ENCODE measurements at places on chromosomes 6 and 20.

DNA sequence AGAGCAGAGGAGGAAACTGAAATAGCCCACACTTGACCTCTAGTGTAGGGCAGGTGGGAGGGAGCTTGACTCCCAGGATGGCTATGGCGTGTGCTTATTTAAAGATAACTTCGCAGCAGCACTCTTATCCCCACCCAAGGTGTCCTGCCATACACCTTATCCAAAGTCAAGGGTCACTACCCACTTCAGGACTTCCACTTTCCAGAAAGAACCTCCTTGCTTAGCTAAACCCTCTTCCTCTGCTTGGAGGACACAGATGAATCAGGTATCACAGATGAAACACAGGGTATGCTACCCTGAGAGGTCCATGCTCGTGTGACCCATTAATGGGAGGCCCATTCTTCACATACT, 2.3 kb downstream of the RIN2 start:
- peaks cover 6% of the 10 kb centered on the region for H3K4me1 ChIP-seq
- no peak for DNase-seq
- no peaks in the 10 kb centered on the region for H3K36me3 ChIP-seq
- H3K27me3 ChIP-seq = no peaks in the 10 kb centered on the region
- no peak overlapping the region for H3K4me3 ChIP-seq

DNA sequence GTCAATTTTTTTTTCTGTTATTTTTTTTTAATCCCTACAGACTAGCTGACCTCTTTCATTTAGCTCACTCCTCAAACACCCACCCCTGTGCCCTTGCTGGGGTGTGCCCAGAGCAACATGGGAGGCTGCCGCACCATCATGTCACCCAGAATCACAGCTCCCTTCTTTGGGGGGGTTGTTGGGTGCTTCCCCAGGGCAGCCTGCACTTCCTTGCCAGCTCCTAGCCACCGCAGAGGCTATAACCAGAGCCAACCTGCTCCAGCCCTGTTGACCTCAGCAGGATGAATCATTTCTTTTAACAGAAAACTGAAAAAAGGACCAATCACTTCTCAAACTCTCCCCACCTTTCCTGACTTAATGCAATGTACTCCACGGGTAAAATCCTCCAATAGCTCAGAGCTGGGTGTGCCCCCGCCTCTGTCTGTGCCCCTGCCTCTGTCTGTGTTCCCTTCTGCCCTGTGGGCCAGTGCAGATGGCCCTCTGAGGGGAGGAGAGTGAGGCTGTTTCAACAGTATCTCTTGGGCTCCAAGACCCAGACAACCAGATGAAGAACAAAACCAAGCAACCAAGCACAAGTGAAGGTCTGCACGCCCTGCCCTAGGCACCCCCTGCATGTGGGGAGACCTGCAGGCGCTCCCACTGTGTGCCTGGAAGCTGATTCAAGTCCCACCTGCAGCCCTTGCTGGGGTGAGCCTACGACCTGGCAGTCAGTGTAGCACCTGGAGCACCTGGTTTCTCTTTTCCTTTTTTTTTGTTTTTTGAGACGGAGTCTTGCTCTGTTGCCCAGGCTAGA, 67.7 kb downstream of the PYGB start:
- no peak for DNase-seq
- no peaks in the 10 kb centered on the region for H3K36me3 ChIP-seq
- H3K27ac ChIP-seq = no peak overlapping the region
- H3K4me1 ChIP-seq = peaks cover 16% of the 10 kb centered on the region
- H3K27me3 ChIP-seq = no peaks in the 10 kb centered on the region

GRCh38 chr20:17622086-17622850, 52.4 kb downstream of the DSTN start:
- no peak for DNase-seq
- peaks cover 31% of the 10 kb centered on the region for H3K36me3 ChIP-seq
- H3K27me3 ChIP-seq = no peaks in the 10 kb centered on the region
- H3K27ac ChIP-seq = no peak overlapping the region
- no peak overlapping the region for H3K4me3 ChIP-seq

- no peak overlapping the region for H3K27ac ChIP-seq
- H3K4me1 ChIP-seq = no peaks in the 10 kb centered on the region
- H3K36me3 ChIP-seq = no peaks in the 10 kb centered on the region
- DNase-seq = no peak
- no peak overlapping the region for H3K4me3 ChIP-seq
Measured at GRCh38 chr6:6962086-6962485, 145.7 kb upstream of the RREB1 start.

DNA sequence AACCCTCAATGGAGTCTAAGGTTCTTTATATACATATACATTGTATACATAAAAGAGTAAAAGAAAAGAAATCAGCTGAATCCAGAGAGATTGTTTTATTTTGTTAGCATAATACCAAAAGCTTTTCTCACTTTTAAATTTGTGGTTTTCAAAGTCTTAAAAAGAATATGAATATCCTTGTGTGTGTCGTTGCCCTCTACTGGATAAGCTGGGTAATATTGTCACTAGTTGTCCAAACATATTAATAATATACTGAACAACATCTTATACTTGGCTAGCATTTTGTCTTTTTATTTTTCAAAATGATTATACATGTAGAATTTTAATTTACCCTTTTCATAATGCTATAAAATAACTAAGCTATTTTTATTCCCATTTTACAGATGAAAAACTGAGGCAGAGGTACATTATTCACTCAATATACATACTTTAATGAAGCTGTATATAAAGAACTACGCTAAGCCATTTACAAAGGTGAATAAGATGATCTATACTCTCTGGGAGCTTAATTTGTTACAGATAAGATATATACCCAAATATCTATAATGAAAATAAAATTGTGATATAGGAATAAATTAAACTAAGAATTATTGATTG, 531.7 kb downstream of the TFAP2B start:
- no peak for DNase-seq
- H3K36me3 ChIP-seq = no peaks in the 10 kb centered on the region
- H3K27me3 ChIP-seq = no peaks in the 10 kb centered on the region

DNA sequence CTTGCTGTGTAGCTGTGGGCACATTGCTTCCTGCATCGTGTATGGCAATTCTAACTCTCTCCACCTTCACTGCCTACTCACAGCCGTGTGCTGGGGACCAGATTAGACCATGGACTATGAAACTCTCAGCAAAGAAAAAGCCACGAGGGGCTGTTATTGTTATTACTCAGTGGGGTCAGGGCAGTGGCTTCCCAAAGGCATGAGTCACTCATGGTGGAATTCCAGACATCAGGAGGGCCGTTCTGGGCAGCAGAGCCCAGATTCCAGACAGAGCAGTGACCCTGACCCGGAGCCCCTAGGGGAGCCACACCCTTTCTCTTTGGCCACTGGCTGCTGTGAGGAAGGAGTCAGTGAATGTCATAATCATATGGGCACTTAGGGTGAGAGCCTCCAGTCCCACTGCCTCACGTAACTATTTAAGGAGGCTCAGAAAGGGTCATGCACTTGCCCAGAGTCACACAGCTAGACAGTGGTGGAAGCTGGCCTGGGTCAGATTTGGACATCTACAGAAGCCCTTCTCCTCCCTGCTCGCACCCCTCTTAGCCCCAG, 22.2 kb upstream of the CCN5 start:
- peaks cover 18% of the 10 kb centered on the region for H3K4me1 ChIP-seq
- DNase-seq = peak; percentile 71
- no peak overlapping the region for H3K27ac ChIP-seq
- H3K27me3 ChIP-seq = 0 out of 2 replicates have a peak, but pooled peaks cover 4% of the 10 kb centered on the region
- peak overlapping the region; percentile 15 for H3K4me3 ChIP-seq
- H3K36me3 ChIP-seq = no peaks in the 10 kb centered on the region

DNA sequence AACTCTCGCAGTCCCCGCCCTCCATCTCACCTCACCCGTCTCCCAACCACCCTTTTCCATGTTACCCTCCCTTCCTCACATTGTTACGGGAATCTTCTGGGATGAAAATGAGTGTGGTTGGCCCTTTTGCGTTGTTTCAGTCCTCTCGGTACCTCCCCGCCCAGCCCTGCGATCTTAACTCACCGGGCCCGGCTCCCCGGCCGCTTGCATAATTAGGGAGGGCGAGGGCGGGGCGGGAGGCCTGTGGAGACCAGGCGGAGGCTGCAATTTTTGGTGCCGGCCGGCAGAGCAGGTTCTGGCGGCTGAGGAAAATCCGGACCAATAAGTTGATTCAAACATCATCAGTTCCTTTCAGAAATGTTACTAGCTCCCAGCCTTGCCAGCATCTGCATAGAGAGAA, 25.2 kb downstream of the TFAP2B start:
- no peaks in the 10 kb centered on the region for H3K4me1 ChIP-seq
- H3K36me3 ChIP-seq = no peaks in the 10 kb centered on the region
- no peak overlapping the region for H3K4me3 ChIP-seq
- H3K27ac ChIP-seq = no peak overlapping the region
- DNase-seq = no peak
- no peaks in the 10 kb centered on the region for H3K27me3 ChIP-seq

GRCh38 chr20:39268981-39269461, 306.9 kb downstream of the DHX35 start:
- DNase-seq = peak; percentile 13
- peaks cover 13% of the 10 kb centered on the region for H3K27me3 ChIP-seq
- no peak overlapping the region for H3K27ac ChIP-seq
- no peak overlapping the region for H3K4me3 ChIP-seq
- no peaks in the 10 kb centered on the region for H3K36me3 ChIP-seq
- no peaks in the 10 kb centered on the region for H3K4me1 ChIP-seq
